GF-D8 (cell line): ENCODE measurements at places on chromosomes 1 and 21.
A peak's percentile ranks its signal among the peaks of the same experiment; 100 is the strongest.

DNA sequence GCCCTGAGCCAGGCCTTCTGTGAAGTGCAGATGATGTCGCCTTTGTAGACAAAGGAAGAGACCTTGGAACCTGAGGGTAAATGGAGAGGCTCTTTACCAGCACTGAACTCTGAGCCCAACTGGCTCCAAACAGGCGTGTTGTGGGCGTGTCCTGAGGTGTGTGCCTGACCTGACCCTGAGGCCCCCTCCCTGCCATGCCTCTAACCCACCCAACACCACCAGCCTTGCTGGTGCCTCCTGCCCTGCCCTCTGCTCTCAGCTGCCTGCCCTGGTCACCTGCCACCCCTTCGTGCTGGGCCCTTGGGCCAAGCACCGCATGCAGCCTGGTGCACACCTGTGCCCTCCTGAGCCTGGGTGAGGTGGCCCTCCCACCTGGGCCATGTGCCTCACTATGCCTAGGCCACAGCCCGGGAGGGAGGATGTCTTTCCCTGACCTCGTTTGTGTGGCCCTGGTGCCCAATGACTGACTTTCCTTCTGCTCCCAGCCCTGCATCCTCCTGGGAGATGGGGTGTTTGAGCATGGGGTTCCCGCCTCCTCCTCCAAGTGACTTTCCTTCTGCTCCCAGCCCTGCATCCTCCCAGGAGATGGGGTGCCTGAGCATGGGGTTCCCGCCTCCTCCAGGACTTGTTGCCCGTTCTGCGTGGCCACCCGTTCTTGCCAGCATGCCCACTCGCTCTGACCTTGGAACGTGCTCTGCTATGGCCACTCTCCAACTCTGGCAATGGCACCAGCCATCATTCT lies 157.0 kb downstream of the PCBP3 start:
- DNase-seq: no peak

GRCh38 chr1:36622741-36623648 lies 140.3 kb upstream of the CSF3R start:
- DNase-seq: no peak

GRCh38 chr1:42733415-42734200 lies 6.4 kb downstream of the CLDN19 start:
- DNase-seq: no peak

- no peak for DNase-seq
These were observed 65.2 kb upstream of the LRRC8D start for GRCh38 chr1:89755591-89755990.

GRCh38 chr1:176803596-176803995 lies 340.6 kb downstream of the PAPPA2 start:
- no peak for DNase-seq

DNA sequence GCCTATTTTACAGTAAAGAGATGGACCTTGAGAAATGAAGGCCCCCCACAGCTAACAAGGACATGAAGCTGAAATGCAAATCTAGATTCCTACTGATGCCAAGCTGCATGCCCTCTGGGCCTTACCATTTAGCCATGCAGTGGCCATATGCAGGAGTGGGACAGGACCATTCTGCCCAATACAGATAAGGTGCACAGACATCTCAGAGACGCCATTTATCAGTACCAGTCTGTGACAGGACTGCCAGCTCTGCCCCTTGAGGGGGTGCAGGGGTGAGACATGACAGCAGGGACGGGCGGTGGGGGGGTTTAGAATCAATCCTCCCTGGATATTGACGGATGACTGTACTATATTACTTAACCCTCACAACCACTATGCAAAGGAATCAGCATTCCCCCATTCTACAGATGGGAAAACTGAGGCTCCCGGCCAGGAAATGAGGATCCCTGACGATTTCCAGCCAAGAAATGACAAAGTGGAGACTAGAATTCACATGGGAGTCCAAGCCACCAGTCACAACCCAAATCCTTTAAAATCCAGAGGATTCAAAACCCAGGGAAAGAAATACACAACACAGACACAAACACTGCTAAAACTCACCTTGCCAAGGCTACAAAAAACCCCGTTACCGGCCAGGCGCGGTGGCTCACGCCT lies 10.8 kb downstream of the SSBP3 start:
- no peak for DNase-seq

- DNase-seq: no peak
These were observed 16.1 kb upstream of the LYST start for GRCh38 chr1:235882816-235883215.

DNA sequence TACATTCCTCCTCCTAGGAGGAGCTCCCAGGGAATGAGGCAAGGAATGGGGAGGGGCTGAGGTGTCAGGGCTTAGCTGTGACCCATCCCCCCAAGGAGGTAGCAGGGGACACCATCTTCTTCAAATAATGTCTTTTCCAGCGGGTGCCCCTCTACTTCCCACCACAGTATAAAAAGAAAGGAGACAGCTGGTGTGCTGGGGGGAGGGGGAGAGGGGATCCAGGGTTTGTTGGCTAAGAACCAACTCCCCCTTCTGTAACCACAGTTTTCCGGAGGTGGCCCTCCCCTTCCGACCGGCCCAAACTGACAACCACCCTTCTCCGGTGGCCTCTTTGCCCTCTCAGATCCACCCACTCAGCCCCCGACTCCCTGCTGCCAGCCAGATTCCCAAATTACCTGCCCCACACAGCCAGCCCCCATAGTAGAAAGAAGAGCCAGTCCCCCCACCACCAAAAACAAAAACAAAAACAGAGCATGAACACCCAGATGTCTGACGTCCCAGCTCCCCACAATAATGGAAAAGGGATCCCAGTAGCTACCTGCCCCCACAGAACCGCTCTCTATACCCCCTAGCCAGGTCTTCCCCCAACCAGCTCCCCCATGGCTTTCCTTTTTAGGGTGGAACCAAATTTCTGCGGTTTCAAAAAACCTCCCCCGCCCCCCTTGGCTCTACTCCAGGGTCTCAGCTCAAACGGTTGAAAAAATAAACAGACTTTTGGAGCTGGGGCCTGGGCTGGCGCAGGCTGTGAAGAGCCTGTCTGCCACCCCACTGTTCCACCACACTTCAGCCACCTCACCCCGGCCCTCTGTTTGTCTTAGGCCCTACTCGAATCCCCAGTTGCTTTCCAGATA lies 2.1 kb downstream of the ARHGEF2 start:
- peak; percentile 84 for DNase-seq

- DNase-seq: no peak
These were observed 22.5 kb upstream of the PWP2 start for GRCh38 chr21:44084496-44085241.

GRCh38 chr1:110426854-110427253 lies 19.4 kb upstream of the LAMTOR5 start:
- no peak for DNase-seq

DNA sequence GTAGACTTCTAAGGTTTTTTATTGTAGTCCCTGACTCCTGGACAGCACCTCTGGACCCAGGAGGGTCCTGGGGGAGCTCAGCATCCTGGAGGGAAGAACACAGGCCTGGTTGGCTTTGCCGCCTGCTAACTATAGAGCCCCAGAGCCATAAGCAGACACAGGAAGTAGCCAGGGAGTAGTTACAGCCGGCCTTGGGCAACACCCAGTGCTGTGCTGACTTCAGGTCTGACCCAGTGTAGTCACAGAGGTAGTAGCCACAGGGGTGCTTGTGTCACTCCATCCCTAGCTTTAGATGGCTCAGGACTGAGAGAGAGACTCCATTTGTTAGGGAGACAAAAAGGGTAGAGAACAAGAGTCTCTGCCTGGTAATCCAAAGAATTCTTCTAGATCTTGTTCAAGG lies 21.9 kb downstream of the MCOLN2 start:
- DNase-seq: no peak

GRCh38 chr1:175635092-175635491 lies 108.3 kb downstream of the TNR start:
- no peak for DNase-seq

DNA sequence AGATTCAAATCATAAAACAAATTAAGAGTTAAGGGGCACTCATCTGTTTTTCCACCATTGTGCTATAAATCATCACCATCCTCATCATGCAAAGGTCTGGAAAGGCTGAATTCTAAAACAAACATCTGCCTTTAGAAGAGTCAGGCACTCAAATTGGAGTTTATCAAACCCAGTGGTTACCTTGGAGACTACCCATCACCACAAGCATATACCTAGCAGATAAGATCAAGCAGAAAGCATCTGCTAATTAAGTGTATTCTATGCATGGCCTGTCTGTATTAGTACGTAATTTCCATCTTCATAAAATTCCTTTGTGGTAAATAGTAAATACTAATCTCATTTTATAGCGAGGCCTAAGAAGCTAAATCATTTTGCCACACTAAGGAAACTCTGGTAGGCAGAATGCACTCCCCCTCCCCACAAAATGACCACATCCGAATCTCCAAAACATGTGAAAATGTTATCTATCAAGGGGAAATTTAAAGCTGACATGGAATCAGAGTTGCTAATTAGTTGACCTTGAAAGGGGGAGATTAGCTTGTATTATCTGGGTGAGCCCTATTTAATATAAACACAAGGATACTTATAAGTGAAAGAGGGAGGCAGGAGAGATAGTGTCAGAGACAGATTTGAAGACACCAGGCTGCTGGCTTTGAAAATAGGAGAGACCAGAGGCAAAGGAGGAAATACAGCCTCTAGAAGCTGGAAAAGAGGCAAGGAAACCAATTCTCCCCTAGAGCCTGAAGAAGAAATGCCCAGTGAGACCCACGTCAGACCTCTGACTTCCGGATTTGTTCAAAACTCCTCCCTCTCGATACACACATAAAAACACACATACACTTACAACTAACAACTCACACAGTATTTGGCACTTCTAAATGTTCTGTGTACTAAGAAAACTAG lies 23.2 kb downstream of the ARID4B start:
- DNase-seq: no peak
